ENCODE measurements at places on chromosomes 6 and 20. TPM values are rescaled to one million over a fixed set of nuclear protein-coding genes. Genes with fewer than 3 reads are reported as not detected.
A peak's percentile ranks its signal among the peaks of the same experiment; 100 is the strongest.

ZSCAN16 gene
- 4.1 TPM for total RNA-seq

GRCh38 chr20:39181490-39181889 is 219.3 kb downstream of the DHX35 start:
- no peak overlapping the region for H3K4me3 ChIP-seq
- no peak for DNase-seq
- H3K4me1 ChIP-seq = no peaks in the 10 kb centered on the region
- no peaks in the 10 kb centered on the region for H3K27me3 ChIP-seq

C6orf163 gene
- 2.5 TPM for total RNA-seq

DNA sequence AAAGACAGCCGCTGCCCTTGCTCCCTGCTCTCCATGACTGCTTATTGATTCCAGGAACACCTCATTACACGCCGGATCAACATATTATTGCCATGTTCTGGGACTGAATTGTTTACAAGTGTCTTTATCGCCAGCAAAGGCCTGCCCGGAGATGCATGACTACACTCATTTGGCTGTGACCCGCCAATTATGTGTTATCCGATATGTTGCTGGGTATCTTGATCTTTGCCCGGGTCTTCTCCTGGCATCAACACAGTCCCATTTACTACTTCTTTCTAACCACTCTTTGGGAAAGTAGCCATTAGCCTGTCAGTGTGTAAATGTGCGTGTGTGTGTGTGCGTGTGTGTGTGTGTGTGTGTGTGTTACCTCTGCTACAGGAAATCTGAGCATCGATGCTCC is 15.4 kb downstream of the LINC00237 start:
- no peaks in the 10 kb centered on the region for H3K36me3 ChIP-seq
- H3K4me3 ChIP-seq = no peak overlapping the region
- no peaks in the 10 kb centered on the region for H3K4me1 ChIP-seq
- no peak for DNase-seq
- H3K27me3 ChIP-seq = peaks cover 83% of the 10 kb centered on the region
- H3K27ac ChIP-seq = no peak overlapping the region

DNA sequence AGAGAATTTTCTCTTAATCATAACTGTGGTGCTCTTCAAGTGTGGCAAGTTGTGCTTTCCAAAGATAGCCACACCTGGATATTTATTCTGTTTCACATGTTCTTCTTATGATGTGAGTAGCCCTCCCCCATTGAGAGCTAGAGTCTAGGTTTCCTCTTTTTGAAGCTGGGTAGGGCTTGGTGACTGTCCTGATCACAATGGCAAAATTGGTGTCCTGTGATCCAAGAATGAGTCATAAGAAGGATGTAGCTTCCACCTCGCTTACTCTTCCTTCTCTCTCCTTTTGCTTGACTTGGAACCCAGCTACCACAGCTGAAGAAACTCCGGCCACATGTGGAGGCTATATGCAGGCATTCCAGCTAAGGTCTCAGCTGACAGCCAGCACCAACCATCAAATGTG is 7.4 kb upstream of the IGF2R start:
- no peak overlapping the region for H3K4me3 ChIP-seq
- DNase-seq = no peak
- H3K4me1 ChIP-seq = no peaks in the 10 kb centered on the region
- no peaks in the 10 kb centered on the region for H3K36me3 ChIP-seq

MICAL1 gene
- 38.2 TPM for total RNA-seq

LPIN3 gene
- 14.9 TPM for total RNA-seq

PIM1 gene
- 71.3 TPM for total RNA-seq

APCDD1L gene
- 0.23 TPM for total RNA-seq

DNA sequence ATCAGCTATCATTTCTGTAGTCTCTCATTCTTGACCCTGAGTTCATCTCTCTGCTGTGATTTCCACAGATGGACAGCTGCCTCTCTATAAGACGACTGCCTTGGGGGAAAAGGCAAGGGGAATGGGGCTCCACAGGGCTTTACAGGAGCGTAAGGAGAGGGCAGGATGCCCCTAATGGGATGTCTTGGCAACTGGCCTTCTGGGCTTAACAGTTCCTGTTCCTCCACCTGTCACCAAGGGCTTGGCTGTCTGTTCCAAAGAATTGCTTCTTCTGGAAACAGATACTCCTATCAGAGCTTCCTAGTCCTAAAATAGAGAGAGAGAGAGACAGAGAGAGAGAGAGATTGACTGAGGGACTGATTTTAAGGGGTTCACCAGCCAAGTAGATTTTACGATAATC is 181.9 kb downstream of the TMEM200A start:
- H3K27ac ChIP-seq = no peak overlapping the region
- no peak overlapping the region for H3K4me3 ChIP-seq
- no peaks in the 10 kb centered on the region for H3K4me1 ChIP-seq
- no peaks in the 10 kb centered on the region for H3K27me3 ChIP-seq

DNA sequence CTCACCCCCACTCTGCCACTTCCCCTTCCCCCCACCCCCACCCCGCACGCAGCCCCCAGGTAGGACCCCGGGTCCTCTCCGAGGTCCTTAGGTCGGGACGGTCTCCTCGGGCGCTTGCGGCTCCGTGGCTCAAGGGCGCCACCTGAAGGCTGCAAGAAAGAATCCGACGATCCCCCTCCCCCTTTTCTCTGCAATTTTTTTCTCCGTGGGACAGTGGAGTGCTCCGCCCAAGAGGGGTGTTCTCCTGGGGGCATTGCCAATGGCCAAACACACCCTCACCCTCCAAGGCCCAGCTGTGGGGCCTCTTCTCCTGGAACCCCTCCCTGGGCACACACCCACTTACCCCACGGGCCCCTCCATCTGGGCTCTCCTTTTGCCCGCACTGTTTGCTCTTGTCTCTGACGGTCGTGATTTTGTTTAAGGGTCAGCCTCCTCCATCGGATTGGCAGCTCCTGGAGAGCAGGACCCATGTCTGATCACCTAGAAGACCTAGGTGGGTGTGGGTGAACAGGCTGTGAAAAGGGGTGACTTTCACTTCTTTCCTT is 1.1 kb upstream of the TMEM74B start:
- peak; percentile 80 for DNase-seq
- H3K4me1 ChIP-seq = peaks cover 23% of the 10 kb centered on the region
- no peak overlapping the region for H3K27ac ChIP-seq
- H3K4me3 ChIP-seq = peak overlapping the region; percentile 72
- H3K27me3 ChIP-seq = peaks cover 16% of the 10 kb centered on the region

GRCh38 chr6:48733581-48733980 is 622.6 kb upstream of the PTCHD4 start:
- H3K27ac ChIP-seq = no peak overlapping the region
- no peaks in the 10 kb centered on the region for H3K36me3 ChIP-seq
- H3K27me3 ChIP-seq = no peaks in the 10 kb centered on the region
- no peak overlapping the region for H3K4me3 ChIP-seq
- no peaks in the 10 kb centered on the region for H3K4me1 ChIP-seq

- DNase-seq = no peak
- no peak overlapping the region for H3K27ac ChIP-seq
- H3K4me1 ChIP-seq = no peaks in the 10 kb centered on the region
- H3K36me3 ChIP-seq = no peaks in the 10 kb centered on the region
Observed at GRCh38 chr20:62575976-62576722, 66.2 kb upstream of the SLCO4A1 start.

- H3K27me3 ChIP-seq = no peaks in the 10 kb centered on the region
- H3K4me3 ChIP-seq = no peak overlapping the region
- peaks cover 1% of the 10 kb centered on the region for H3K4me1 ChIP-seq
Observed at GRCh38 chr20:40657526-40657925, 31.5 kb downstream of the MAFB start.

GRCh38 chr6:31610968-31611367 is 4.1 kb upstream of the AIF1 start:
- no peaks in the 10 kb centered on the region for H3K36me3 ChIP-seq
- no peaks in the 10 kb centered on the region for H3K27me3 ChIP-seq
- no peak overlapping the region for H3K27ac ChIP-seq
- H3K4me1 ChIP-seq = peaks cover 11% of the 10 kb centered on the region
- H3K4me3 ChIP-seq = no peak overlapping the region

GRCh38 chr6:31830886-31831335 is 3.4 kb downstream of the HSPA1B start:
- H3K36me3 ChIP-seq = no peaks in the 10 kb centered on the region
- peaks cover 22% of the 10 kb centered on the region for H3K4me1 ChIP-seq
- H3K4me3 ChIP-seq = peak overlapping the region; percentile 75
- no peaks in the 10 kb centered on the region for H3K27me3 ChIP-seq
- H3K27ac ChIP-seq = peak overlapping the region; percentile 86

All from hepatocyte (in vitro differentiated cells).